ENCODE measurements at places on chromosomes 11 and 22. TPM values are rescaled to one million over a fixed set of nuclear protein-coding genes. Genes with fewer than 3 reads are reported as not detected.

The IRAG1 gene
- total RNA-seq = not detected

The CFL1 gene
- 1,357 TPM for total RNA-seq

- no peak for DNase-seq
- H3K4me1 ChIP-seq = peaks cover 6% of the 10 kb centered on the region
- H3K27me3 ChIP-seq = no peaks in the 10 kb centered on the region
Observed at GRCh38 chr11:14819596-14819995, 72.4 kb downstream of the CYP2R1 start.

GRCh38 chr11:45087086-45087899 is 59.1 kb upstream of the PRDM11 start:
- peaks cover 21% of the 10 kb centered on the region for H3K4me1 ChIP-seq
- no peak overlapping the region for H3K4me3 ChIP-seq
- DNase-seq = no peak
- H3K27me3 ChIP-seq = peaks cover 7% of the 10 kb centered on the region
- no peaks in the 10 kb centered on the region for H3K36me3 ChIP-seq
- H3K27ac ChIP-seq = peak overlapping the region; percentile 23

DNA sequence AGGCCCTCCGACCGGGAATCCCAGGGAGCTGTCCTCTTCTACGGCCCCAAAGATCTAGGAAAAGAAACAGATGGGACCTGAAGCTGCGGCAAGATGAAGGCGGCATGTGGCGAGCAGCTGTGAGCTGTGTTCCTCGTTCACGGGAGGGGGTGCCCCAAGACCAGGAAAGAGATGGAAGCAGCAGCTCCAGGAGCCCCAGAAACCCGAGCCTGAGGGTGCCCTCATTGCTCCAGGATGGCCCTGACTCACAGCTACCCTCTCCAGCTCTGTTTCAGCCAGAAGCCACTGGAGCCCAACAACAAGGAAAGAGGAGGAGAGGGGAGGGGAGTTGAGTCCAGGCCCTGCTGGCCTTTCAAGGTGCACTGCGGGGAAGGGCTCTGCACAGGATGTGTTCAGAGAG is 23.7 kb upstream of the NAP1L4 start:
- H3K4me3 ChIP-seq = peak overlapping the region; percentile 30
- DNase-seq = no peak
- H3K27me3 ChIP-seq = no peaks in the 10 kb centered on the region
- H3K27ac ChIP-seq = peak overlapping the region; percentile 92

DNA sequence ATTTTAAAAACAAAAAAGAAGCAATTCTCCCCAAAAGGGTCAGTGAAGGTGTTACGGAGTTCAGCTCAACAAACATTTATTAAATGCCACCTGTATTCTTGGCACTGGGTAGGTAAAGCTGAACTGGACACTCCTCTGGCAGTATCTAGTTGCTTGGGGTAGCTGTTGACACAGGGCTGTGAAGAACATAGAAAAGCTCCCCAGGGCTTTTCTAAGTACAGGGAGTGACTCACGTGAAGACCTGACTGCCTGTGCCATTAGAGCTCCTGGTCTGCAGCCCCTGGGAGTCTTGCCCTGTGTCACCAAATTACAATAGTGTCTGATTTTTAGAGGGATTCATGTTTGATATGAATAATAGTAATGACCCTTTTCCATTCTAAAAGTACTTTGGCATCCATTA is 43.6 kb downstream of the COA4 start:
- no peak overlapping the region for H3K27ac ChIP-seq
- H3K27me3 ChIP-seq = no peaks in the 10 kb centered on the region
- no peak overlapping the region for H3K4me3 ChIP-seq
- H3K4me1 ChIP-seq = no peaks in the 10 kb centered on the region
- H3K36me3 ChIP-seq = peaks cover 2% of the 10 kb centered on the region

DNA sequence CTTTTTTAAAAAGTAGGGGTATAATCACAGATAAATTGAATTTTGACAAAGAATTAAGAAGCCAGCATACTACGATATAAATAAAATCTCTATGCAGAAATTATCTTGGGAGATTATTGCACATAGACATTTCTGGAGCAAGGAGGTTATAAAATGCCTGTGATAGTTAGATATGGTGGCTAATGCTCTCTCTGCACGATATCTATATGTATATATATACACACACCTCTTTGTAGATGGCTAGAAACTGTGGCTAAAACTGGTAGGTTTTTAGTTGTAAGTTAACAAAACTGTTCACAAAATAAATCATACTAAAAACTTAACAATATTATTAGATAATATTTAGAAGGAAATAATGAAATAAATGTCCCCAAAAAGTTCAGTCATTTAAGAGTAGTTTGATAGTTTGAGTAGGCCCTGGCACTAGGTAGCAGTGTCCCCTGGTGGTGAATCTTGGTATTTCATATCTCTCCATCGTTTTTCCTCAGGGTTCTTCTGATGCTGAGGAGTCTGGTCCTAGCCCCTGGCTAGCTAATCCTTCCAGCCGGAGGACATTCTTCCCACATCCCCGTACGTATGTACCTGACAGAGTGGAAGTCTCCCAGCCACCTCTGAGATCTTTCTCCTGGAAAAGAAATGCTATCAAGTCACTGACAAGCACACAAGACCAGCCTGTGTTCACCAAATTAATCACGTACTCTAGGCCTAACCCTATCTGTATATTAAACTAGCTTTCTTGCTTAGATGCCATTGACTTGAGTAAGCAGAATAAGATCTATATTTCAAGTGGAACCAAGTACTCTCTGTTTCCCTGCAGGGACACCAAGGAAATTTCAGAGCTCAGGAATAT is 32.2 kb downstream of the ART5 start:
- H3K36me3 ChIP-seq = no peaks in the 10 kb centered on the region
- H3K4me1 ChIP-seq = peaks cover 5% of the 10 kb centered on the region
- H3K27ac ChIP-seq = no peak overlapping the region
- H3K4me3 ChIP-seq = no peak overlapping the region
- no peak for DNase-seq
- H3K27me3 ChIP-seq = no peaks in the 10 kb centered on the region

DNA sequence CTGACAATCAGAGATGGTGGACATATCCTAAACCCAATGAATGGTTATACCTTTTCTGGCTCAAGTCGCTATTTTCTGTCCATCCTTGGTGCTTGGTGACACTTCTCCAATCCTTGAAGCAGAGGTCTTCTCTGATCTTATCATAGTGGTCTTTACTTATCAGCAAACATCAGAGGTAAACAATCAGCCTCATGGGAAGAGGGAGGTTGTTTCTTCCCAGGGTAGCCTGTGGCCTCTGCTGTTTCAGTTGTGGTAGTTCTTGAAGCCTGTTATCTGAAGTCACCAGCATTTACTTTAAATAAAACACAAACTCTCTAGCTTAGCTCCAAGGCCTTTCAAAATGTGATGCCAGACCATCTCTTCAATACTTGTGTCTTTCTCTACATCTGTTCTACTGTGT is 66.7 kb downstream of the RRM1 start:
- DNase-seq = no peak
- no peak overlapping the region for H3K27ac ChIP-seq
- no peak overlapping the region for H3K4me3 ChIP-seq
- H3K36me3 ChIP-seq = no peaks in the 10 kb centered on the region
- H3K4me1 ChIP-seq = no peaks in the 10 kb centered on the region
- H3K27me3 ChIP-seq = peaks cover 2% of the 10 kb centered on the region

GRCh38 chr11:93567401-93567895 is 24.3 kb upstream of the SMCO4 start:
- no peak overlapping the region for H3K4me3 ChIP-seq
- H3K27me3 ChIP-seq = peaks cover 3% of the 10 kb centered on the region
- no peaks in the 10 kb centered on the region for H3K4me1 ChIP-seq

All from activated naive CD8-positive, alpha-beta T cell treated with anti-CD3 and anti-CD28 coated beads, Interleukin-2, amount 10 ng/mL, durations not matched to agents 7 days and 5 days (primary cell).